Right renal pelvis (tissue), 4 donors: ENCODE measurements at places on chromosomes 1 and 21.

DNA sequence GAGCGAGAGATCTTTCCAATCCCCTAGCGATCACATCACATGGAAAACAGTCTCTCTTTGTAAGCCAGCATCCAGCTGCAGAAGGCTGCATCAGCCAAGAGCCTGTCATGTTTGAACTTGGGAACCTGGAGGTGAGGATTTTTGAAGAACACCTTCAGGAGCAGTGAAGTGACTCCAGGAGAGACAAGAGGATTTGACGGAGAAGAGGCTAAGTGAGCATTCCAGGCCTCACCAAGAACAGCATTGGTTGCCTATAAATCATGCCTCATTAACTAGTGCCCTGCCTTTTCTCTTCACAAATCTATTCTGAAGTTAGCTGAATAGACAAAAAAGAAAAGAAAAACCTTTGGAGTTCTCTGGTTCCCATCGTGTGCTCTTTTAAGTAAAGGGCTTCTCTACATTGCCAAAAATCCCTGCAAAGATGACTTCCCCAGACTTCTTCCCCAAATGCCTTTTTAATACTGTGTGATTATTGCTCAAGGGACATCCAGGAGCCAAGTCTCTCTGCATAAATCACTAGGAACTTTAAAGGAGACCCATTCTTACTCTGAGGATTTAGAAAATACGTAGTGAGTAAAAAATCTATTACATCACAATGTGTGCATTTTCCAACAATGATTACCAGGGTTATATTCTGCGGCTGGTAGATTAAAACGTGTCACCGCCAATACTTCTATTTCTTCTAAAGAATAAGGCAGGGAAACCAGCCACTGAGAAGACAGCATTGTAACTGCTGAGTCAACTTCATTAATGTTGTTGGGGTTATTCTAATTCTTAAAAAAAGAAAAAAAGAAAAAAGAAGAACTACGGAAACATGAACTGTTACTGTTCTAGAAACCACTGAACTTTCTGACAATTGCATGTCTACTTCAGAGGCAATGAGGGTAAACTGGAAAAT, 95.2 kb downstream of the KIF14 start:
- no peak for DNase-seq

DNA sequence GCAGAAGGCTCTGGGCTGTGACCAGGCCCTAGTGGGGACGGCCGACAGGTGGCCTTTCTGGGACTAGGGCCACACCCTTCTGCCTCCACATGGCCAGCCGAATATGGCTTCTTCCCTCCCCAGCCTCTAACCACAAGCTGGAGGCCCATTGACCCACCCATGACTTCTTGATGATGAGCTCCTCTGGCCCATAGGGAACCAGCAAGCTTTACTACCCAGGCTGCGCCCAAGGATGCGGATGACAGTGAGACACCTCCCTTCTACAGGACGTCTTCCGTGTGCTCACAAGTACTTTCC, 41.0 kb downstream of the LDLRAD2 start:
- DNase-seq, result no peak

DNA sequence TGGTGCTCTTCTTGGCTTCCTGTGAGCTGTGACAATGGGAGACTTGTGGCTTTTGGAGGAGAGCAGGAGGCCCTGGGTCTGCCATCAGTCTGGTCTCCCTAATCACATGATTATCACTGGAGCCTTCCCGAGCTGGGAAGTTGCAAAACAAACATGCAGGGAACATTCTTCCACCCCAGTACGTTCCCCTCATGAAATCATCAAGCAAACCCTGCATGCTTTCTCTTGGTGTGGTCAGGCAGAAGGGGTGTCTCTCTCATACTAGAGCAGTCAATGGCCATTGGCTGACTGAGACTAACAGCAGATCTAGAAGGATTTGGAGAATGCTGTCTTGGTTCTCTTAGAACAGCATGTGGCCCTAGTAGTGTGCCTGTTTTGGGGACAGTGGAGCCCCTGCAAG, 111.2 kb downstream of the LIPI start:
- no peak for DNase-seq

GRCh38 chr21:42878678-42878992, 704 bp downstream of the WDR4 start:
- DNase-seq, result no peak

GRCh38 chr21:42520628-42521253, 7.1 kb downstream of the SLC37A1 start:
- no peak for DNase-seq

GRCh38 chr21:17784604-17785402, 34.4 kb downstream of the C21orf91 start:
- DNase-seq, result no peak

DNA sequence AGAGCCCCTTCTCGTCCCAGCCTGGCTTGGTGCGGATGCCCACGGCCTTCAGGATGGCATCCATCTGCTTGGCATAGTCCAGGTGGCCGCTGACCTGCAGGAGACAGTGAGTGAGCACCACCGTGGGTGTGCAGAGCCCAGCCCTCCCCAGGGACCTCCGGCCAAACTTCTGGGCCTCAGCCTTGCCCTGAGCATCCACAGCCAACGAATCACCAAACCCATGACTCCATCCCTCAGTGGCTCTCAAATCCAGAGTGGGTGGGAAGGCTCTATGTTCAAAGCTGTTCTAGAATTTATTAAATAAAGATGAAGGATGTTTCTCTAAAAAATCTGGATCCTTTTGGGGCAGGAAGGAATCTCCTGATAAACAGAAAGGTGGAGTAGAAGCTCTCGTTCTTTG, 18.7 kb downstream of the HTR6 start:
- no peak for DNase-seq

DNA sequence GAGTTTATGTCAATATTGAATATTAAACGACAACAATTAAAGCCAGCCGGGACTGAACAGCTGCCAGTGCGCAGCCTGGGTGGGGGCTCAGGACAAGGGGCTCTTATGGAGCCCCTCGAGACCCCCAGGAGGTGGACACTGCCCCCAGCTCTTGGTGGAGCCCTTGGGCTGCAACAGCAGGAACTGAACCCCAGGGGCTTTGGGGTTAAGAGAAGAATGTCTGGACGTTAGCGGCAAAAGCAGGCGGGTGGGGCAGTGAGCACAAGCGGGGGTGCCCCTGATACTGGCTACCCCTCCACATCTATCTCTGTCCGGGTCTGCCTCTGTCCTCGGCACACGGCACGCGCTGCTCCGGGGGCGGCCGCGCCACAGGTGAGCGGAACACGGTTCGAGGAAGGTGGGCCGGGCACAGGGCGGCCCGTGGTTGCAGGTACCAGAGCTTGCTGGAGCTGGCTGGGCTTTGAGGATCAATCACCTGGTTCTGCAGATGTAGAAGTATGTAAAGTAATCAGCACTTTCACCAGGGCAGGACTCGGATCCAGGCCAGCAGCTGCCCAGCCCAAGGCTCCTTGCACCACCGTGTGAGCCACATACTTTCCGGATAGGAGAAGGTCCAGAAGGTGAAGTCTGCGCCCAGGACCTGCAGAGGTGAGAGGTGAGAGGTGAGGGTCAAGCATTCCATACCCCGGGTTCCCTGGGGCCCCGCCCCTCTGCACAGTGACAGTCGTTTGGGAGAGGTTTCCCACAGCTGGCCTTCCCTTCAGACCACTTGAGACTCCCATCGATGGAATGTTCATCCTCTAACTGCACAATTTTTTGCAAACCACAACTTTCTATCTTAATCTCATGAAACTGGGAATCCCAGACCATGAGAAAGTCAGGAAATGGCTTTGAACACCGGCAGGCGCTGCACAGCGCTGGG, 12.4 kb upstream of the POFUT2 start:
- no peak for DNase-seq

DNA sequence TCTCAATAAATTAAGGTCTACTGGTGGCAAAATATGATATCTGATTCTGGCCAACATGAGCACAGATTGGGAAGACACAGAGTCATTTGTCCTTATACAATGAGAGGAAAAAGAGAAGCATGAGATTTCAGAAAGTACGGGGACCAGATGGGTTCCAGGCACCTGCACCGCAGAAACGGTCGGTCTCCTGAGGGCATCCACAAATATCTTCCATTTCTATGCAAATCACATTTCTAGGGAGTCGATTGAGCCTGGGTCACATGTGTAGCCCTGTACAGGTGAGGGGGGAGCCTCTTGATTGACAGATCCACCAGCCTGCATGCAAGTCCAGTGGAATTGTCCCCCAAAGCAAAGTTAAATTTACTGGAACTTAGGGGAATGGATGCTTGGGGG, 415.6 kb downstream of the NPHP4 start:
- no peak for DNase-seq

DNA sequence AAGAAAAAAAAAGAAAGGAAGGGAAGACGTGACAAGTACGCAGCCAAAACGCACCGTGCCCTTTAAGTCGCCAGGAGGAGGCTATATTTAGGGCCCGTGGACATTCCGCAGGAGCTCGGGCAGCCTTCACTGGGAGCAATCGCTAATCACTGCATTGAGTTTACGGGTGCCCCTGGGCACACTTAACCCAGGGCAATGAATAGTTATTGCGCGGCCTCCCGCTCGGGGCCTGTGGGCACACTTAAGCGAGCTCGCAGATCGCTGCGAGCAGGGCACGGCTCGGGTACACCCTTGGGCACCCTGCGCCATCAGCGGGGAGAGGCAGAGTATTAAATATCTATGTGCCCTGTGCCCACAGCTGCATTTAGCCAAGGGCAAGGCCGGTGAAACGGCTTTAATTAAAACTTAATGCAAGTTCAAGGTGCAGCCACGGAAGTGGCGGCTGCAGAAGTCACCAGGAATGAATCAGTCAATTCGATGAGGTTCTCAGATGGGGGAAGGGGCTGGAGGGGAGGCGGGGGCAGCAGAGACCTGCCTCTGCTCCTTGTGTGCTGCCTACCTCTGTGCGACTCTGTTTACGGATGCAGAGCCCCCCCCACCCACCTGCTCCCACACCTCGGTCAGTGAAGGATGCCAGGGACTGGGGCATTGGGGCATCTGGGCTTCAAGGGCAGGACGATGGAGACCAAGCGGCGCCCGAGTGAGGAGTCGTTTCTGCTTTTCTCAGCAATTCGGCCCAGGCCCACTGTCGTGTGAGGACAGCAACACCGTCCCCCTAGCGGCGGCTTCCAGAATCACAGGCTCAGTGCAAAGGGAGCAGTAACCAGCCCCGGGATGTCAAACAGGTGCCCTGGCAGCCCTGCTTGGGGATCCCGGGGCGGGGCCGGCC, 51.8 kb upstream of the TARDBP start:
- DNase-seq, result peak; percentile 52

DNA sequence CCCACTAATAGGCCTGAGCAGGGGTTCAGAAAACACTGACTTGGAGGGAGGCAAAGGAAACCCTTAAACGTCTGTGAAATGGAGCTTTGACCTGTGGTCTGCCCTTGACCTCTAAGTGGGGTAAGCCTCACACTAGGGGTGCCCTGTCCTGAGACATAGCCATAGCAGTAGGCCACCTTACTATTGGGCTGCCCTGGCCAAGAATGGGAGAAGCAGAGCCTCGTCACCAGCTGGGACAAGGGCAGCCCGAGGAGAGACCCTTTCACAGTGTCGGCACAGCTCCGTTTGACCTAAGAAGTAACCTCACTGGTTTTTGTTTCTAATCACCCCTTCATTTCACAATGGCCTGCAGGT, 26.4 kb upstream of the IFNAR2 start:
- DNase-seq, result no peak

DNA sequence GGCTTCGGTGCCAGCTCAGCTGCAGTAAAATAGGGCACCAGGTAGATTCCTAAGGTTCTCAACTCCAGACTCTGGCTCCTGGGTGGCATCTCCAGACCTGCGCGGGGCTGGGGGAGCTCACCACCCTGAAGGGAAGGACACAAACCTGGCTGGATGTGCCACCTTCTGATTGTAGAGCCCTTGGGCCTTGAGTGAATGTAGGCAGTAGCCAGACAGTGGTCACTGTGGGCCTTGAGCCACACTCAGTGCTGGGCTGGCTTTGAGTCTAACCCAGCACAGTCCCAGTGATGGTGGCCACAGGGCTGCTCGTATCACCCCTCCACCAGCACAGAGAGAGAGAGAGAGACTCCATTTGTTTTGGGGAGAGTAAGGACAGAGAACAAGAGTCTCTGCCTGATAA, 38.0 kb upstream of the SH3GLB1 start:
- DNase-seq, result no peak

DNA sequence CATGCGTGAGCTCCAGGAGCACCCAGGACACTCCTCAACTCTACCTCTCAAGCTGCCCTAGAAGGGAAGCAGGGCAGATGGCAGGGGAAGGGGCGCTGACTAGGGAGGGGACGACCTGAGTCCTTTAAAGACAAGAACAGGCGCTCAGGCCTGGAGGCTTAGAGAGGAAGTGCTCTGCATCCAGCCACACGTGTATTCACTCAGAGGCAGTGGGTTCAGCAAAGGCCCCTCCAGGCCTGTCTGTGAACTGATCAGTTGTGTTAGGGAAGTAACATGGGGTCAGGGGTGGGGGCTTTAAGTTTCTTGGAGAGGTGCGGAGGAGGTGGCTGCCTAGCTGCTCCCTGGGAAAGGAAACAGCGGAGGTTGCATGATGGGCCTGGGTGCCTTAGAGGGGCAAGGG, 37.1 kb upstream of the ARF1 start:
- no peak for DNase-seq

GRCh38 chr1:80384959-80385358, 1378.4 kb upstream of the ADGRL4 start:
- DNase-seq, result no peak

DNA sequence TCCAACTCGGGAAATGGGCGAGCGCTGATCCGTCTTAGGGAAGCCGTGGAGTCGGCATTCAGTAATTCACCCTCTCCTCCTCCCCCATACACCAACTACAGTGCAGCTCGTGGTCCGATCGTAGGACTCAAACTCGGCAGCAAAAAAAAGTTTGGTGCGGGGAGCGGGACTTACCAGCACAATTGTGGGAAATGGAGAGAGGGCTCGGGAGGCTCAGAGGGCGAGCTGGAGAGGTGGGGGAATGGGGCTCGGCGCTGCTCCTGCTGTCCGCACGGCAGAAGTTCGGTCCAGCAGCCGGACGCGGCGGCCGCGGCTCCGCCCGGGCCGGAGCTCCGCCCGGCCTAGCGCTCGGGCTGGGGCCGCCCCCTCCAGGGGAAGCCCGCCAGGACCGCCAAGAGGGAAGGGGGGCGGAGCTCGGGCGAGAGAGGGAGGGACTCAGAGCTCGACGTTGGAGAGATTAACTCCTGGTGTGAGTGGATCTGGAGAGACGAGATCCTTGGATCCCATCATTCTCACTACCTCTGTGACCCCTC, 676 bp upstream of the PIAS3 start:
- DNase-seq, result peak; percentile 75

GRCh38 chr1:59919746-59920145, 6.8 kb downstream of the CYP2J2 start:
- no peak for DNase-seq

DNA sequence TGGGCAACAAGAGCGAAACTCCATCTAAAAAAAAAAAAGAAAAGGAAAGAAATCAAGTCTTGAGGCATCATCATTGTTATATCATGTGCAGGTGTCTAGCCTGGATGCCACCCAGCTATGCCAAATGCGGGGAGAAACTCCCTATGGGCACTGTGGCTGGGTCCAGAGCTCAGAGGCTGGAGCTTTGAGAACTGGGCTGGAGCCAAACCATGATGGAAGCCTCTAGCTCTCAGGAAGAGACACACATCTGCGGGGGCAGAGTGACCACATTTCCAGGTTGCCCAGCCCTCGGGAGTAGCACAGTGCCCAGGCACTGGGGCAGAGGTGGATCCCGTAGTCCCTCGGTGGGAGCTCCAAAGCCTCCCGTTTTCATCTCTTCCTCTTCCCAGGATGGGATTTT, 58.9 kb downstream of the COL18A1 start:
- DNase-seq, result no peak
